ENCODE measurements at places on chromosomes 11 and 22.

DNA sequence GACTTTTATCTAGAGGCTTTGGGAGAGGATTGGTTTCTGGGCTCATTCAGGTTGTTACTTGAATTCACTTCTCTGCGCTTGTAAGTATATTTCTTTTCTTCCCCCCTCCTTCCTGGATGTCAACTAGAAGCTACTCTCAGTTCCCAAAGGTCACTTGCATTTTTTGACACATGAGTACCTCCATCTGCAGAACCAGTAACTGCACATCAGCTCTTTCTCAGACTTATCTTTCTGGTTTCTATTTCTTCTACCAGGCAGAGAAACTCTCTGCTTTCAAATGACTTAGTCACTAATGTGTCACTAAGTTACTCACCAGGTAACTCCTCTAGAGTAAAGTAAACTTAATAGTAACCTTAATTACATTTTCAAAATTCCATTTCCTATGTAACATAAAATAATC is 773.0 kb upstream of the LUZP2 start:
- no peak for DNase-seq

- no peak for DNase-seq
Observed at GRCh38 chr22:25112538-25113253, 87.0 kb upstream of the CRYBB3 start.

GRCh38 chr22:46971099-46971763 is 208.8 kb downstream of the TBC1D22A start:
- DNase-seq: no peak

DNA sequence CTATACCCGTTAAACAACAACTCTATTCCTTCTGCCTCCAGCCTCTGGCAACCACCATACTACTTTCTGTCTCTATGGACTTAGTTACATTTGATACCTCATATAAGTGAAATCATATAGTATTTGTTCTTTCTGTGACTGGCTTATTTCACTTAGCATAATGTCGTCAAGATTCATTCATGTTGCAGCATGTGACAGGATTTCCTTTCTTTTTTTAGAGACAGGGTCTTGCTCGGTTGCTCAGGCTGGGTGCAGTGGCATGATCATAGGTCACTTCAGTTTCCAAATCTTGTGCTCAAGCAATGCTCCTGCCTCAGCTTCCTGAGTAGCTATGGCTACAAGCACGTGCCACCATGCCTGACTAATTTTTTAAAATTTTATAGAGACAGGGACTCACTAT is 29.4 kb upstream of the SORL1 start:
- DNase-seq: no peak

GRCh38 chr22:39651053-39651996 is 80.8 kb downstream of the CACNA1I start:
- no peak for DNase-seq

GRCh38 chr11:78825591-78826020 is 250.9 kb upstream of the NARS2 start:
- DNase-seq: no peak

GRCh38 chr22:23077627-23078461 is 7.5 kb downstream of the GNAZ start:
- no peak for DNase-seq

- DNase-seq: peak; percentile 81
Observed at GRCh38 chr11:64146036-64146955, 19.6 kb downstream of the MACROD1 start.

DNA sequence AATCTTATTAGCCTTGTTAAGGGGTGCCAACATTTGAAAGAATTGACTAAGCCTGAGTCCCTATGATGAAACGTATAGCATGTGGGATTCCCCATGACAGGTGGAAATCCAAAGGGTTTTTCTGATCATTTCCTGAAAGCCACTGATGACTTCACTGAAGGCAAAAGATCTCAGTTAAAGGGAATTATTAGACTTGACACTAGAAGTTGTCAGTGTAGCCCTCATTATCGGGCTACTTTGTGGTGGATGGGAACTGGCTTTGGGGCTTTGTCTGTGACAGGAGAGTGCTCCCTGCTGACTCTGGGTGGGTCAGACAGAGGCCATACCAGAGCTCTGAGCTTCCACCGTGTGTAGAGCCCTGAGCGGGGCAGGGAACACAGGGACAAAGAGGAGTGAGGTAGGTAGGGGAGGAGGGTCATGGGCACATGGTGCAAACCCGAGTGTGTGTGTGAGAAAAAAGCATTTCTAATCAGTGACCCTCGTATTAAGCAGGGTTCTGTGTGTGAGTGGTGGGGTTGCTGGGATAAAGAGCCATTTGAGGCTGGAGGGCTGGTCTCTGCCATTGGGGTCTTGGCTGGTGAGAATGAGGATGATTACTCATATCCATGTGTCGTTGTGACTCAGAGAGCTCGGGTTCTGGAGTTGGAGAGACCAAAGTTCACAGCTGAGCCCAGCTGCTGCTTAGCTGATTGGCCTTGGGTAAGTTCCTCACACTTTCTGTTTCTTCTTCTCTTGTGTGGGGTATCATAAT is 101.1 kb downstream of the GRIK4 start:
- DNase-seq: peak; percentile 64

DNA sequence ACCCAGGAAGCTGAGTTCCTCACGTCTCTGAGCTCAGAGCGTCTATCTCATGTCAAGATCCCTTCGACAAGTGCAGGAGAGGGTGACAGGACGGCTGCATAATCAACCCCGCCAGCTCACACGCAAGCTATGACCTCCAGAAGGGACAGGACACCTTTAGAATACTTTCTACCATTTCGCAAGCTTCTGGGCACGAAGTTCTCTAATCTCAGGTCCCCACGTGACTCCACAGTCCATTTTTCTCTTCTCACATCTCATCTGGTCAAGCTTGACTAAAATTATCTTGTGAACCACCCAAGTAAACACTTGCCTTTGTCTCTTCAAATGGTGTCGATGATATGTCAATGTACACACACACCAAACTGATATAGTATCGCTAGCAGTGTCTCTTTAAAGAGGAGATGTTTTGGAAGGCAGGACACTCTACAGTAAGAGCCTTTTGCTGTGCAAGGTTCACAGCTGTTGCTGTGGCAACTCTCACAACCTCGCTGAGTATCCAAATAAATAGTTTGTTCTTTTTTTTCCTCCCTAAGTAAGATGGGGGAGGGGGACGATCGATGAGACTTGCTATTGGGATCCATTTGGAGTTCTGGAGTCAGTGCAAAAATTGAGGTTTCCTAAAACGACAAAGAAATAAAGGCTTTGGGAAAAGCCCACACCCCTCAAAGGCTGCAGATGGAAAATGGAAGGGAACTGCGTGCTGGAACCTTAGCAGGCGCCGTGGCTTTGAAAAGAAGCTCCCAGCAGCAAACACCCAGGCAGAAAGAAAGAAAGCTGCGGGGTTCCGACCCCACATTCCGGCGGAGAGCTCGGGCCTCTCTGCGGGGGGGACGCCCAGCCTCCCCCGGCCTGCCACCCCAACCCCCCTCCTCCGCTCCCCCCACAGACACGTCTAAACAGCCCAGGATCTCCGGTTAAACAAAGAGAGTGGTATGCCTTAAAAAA is 215.4 kb upstream of the UBASH3B start:
- DNase-seq: no peak

- DNase-seq: no peak
Observed at GRCh38 chr11:42849362-42849761, 462.4 kb upstream of the API5 start.

DNA sequence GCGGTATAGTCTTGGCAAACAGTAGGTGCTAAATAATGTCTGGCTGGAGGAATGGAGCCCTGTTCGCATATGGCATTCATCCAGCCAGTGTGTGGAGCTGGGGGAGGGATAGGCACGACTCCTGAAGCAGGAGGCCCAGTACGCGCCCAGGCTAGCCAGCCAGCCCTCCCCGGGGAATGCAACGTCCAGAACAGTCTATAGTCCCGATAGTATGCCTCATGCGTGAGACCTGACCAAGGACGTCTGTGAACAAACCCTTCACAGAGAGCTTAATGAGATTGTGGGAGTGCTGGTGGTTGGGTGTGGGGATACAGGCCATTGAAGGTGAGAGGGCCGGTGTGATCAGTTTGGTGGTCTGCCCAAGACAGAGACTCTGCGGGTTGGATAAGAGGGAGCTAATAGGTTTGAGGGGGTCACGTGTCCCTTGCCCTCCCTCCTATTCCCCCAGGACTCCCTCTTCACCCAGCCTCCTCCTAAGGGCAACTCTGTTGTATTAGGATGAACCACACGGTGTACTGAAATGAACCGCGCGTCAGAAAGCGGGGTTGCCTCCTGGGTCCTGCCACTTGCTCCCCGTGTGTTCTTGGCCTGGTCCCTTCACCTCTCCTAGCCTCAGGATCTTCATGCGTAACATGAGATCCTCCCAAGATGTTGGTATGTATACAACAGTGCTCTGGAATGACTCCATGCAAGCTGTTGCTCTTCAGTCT is 987 bp upstream of the GRIK4 start:
- no peak for DNase-seq

DNA sequence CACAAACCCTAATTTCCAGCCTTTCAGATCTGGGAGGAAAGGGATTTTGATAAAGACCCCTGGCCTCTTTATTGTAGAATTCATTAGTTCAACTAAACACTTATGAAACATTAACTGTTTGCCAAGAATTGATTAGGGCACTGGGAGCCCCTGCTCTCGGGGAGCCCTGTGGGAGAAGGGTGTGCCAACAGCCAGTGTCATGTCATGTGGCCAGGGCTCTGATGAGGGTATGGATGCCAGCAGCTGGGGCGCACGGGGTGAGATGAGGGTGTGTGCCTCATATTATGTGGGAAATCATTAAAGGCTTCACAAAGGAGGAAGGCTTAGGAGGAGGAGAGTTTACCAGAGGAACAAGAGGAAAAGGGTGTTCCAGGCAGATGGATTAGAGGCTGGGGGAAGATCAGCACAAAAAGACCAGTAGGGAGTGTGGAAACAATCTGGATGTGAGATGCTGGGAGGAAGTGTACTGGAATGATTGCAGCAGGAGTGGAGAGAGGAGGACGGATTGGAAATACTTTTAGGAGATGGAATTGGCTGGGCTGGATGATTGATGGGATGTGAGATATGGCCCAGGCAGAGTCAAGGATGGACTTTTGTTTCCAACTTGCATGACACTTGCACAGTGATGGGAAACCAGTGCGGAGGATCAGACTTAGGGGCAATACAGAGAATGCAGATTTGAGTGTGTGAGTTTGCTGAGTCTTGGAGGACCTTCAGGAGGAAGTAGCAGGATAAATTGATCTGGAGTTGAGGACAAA is 137.8 kb downstream of the CSNK2A3 start:
- DNase-seq: no peak
